Stimulated activated CD4-positive, alpha-beta T cell treated with anti-CD3 and anti-CD28 coated beads, Interleukin-4, amount 100 ng/mL, for 24 hours (primary cell): ENCODE measurements at places on chromosomes 11 and 22.

- no peak for DNase-seq
Observed at GRCh38 chr11:30106222-30107181, 89.7 kb upstream of the KCNA4 start.

DNA sequence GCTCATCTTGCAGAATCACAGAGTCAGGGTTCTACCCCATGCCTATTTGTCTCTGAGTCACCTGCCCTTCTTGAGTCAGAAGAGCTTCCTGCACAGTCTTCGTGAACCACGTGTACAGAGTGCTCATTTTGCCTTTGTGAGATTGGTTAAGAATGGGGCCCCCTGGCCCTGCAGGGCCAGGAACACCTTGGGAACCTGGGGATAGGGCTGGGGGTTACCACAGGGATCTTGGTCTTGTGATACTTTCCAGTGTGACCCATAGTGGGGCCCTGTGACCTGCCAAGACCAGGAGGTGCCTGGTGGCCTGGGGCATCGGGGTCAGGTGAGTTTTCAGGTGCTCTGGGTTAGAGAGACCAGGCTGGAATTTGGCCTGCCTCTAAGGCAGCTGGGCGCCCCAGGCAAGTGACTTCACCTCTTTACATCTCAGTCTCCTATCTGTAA is 9.4 kb downstream of the TMPRSS13 start:
- no peak for DNase-seq

DNA sequence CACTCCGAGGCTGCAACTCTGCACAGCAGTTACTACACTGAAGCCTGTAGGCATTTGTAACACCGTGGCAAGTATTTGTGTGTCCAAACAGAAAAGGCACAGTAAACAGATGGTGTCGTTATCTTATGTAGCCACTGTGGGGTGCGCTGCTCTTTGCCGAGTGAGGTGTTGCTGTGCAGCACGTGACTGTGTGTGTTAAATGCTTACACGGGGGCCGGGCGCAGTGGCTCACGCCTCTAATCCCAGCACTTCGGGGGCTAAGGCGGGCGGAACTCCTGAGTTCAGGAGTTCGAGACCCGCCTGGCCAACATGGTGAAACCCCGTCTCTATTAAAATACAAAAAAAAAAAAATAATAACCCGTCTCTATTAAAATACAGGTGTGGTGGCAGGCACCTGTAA is 11.5 kb downstream of the ZBED4 start:
- no peak for DNase-seq

DNA sequence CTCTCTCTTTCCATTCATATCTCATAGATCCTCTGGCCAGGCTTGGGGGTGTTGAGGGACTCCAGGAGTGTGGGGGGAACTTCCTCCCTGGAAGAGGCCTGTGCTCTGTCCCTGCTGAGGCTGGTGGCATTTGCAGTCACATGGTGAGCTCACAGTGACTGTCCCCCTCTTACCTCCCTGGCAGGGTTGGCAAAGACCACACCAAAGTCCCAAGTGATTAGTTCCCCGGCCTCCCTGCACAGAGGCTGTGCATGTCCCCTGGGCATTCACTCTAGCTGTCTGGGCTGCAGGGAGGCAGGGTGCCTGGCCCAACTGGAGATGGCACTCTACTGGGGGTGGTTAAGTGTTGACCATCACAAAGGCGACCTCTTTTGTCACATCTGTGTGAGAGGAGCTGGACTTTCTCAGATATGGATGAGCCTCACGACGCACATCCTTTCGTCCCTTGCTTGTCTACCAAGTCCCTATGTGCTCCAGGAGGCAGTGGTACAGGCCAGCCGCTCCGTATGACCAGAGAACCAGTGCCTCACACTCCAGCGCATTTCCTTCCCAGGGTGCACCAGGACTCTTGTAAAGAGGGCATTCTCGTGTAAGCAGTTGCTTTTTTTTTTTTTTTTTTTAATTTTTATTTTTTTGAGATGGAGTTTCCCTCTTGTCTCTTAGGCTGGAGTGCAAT is 8.8 kb downstream of the TANGO2 start:
- no peak for DNase-seq

DNA sequence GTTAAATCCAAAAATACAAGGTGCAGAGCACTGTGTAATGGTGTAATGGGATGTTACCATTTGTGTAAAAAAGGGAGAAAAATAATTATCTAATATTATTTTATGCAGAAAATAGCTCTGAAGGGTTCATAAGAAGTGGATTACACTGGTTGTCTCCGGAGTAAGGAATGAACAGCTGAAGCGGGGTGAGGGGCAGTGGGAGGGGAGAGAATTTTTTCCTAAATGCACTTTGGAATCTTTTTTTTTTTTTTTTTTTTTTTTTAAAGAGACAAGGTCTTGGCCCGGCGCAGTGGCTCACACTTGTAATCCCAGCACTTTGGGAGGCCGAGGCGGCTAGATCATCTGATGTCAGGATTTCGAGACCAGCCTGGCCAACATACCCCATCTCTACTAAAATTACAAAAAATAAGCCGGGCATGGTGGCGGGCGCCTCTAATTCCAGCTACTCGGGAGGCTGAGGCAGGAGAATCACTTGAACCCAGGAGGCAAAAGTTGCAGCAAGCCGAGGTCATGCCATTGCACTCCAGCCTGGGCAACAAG is 6.8 kb upstream of the POLR3H start:
- DNase-seq: no peak

- DNase-seq: no peak
Observed at GRCh38 chr11:617912-618682, 2.3 kb upstream of the IRF7 start.

DNA sequence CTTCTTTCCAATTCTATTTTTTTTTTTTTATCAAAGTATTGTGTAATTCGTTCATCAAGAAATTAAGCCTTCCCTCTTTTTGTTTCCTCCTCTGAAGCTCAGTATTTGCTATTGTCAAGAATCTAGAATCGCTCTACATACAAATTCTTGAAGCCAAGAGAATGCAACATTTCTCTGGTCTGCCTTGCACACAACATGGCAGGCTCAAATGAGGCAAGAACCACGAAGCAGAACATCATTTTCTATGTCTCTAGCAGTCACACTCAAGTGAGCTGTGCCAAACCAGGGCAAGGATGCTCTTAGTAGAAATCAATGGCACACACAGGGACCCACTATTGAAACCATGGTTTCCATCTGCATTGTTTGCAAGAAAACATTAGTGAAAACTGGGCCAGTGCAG is 46.7 kb upstream of the SLC1A2 start:
- no peak for DNase-seq

GRCh38 chr22:34702279-34702678 is 363.7 kb upstream of the ISX start:
- DNase-seq: no peak

GRCh38 chr22:39627865-39628562 is 57.5 kb downstream of the CACNA1I start:
- no peak for DNase-seq

DNA sequence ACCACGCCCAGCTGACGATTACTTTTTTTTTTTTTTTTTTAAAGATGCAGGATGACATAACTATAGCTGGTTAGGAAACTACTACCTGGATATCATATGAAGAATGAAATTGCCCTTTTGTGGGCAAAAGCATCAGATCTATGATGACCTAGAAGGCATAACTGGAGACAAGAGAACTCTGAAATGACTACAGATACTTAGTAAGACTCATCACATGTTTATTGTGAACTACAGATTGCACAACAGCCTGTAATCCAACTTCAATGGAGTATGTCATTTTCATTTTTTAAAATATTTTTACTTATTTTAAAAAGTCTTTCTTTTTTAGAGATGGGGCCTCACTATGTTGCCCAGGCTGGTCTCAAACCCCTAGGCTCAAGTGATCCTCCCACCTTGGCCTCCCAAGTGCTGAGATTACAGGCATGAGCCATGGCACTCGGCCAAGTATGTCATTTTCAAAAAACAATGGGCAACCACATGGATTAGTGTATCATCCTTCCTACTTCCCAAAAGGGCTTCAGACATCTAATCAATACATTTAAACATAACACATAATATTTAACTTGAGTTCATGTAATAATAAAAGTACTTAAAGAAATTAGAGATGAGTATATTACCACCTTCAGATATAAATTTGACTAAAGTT is 3.3 kb downstream of the MTMR2 start:
- no peak for DNase-seq

DNA sequence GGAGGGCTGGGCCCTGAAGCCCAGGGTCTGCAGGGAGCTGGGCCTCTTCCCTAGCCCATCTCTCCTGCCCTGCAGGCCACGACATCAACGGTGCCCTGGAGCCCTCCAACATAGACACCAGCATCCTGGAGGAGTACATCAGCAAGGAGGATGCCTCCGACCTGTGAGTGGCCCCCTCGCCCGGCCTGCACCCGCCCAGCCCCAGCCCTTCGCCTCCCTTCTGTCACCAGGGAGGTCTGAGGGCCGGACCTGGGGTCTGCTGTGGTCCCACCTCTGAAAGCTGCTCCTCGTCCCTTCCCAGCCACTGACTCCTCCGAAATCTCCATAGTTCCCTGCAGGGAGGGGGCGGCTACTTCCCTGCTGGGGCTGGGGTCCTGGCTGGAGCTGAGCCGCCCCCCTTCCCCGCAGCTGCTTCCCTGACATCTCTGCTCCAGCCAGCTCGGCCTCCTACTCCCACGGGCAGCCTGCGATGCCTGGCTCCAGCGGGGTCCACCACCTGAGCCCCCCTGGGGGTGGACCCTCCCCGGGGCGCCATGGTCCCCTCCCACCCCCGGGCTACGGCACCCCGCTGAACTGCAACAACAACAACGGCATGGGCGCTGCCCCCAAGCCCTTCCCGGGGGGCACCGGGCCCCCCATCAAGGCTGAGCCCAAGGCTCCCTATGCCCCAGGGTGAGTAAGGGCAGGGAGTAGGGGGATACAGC is 13.3 kb downstream of the MYRF start:
- DNase-seq: no peak

DNA sequence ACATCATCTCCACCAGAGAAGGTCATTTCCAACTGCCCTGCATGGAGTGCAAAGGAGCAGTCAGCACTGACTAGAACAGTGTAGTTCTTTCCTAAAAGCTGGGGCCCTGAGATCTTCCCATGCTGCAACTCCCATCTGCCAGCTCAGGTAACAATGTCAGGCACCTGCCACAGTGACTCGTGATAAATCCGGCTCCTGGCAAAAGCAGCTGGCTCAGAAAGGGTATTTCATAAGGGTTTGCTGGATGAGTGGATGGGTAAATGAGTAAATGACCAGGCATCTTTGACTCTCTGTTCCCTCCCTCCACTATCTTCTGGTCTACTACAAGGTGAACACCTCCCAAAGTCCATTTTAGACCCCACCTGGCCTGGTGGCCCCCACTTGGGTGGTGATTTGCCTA is 403.6 kb downstream of the NXPE2 start:
- DNase-seq: no peak

DNA sequence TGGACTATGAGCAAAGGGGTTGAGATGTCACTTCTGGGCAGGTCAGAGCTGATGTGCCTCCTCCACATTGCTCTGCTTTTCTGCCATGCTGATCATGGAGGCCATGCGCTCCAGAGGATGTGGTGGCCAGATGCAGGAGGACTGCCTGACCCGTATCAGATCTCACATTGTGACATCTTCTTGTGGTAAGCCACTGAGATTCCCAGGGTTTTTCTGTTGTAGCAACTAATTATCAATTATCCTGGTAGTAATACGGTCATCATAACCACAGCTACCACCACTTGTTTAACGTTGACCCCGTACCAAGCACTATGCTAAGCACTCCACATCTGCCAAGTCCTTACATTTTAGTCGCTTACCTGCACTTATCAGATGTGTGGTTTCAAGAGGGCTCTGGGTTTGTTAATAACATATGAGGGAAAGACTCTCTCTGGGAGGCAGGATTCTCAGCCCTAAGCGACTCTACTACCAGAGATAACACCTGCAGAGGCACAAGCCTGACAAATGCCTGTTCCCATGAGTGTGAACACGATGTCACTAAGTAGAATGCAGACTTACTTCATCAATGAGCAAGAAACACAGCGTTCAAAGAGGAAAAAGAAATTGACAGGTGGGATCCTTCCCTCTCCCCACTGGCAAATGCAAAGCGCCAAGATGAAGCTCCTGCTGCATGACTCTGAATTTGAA is 63.6 kb upstream of the TIMP3 start:
- DNase-seq: no peak

- no peak for DNase-seq
Observed at GRCh38 chr11:1660111-1660867, 30.7 kb downstream of the KRTAP5-5 start.

GRCh38 chr11:32161293-32161692 is 70.4 kb downstream of the RCN1 start:
- no peak for DNase-seq

- no peak for DNase-seq
Observed at GRCh38 chr11:8731647-8732323, 49.2 kb downstream of the RPL27A start.

DNA sequence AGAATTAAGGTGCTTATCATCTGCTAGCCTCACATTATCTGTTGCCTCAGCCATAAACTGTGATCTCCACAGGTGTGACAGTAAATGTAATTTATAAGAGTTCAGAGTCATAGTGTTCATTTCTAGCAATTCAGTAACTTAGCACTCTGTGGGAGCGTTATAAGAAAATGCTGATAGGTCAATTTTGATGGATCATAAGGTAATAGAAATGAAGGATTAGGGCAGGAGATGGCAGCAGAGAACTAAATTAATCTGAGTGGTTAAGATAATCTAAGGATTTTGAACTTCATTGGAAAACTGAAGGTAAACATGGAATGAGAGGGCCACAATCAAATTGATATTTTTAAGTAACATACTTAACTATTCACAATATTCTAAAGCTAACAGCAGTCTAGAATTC is 26.5 kb upstream of the SLC22A9 start:
- no peak for DNase-seq

- no peak for DNase-seq
Observed at GRCh38 chr22:44247346-44247745, 65.4 kb downstream of the SHISAL1 start.

GRCh38 chr22:19127329-19128008 is 3.6 kb upstream of the TSSK2 start:
- DNase-seq: no peak

GRCh38 chr11:17256512-17256911 is 20.0 kb upstream of the NUCB2 start:
- no peak for DNase-seq

DNA sequence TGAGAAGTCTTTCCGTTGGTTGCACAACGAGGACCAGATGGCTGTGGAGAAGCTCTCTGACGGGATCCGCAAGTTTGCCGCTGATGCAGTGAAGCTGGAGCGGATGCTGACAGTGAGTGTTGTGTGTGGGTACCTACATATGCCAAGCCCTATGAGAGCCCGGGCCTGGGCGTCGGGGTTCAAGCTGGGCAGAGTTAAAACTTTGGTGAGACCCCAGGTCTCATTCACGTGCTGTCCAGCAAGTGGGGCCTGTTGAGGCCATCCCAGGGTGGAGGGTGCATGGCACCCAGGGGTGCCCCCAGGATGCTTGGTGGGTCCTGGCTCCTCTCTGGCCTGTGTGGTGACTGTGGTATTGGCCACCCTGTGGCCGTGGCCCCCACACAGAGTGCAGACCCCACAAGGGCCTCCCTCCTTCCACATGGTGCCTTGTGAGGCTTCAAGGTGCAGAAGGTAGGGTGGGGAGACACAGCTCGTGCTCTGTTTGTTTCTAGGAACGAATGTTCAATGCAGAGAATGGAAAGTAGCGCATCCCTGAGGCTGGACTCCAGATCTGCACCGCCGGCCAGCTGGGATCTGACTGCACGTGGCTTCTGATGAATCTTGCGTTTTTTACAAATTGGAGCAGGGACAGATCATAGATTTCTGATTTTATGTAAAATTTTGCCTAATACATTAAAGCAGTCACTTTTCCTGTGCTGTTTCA is 12.8 kb downstream of the GATD1 start:
- DNase-seq: no peak
